ENCODE measurements at places on chromosomes 12 and 14.

DNA sequence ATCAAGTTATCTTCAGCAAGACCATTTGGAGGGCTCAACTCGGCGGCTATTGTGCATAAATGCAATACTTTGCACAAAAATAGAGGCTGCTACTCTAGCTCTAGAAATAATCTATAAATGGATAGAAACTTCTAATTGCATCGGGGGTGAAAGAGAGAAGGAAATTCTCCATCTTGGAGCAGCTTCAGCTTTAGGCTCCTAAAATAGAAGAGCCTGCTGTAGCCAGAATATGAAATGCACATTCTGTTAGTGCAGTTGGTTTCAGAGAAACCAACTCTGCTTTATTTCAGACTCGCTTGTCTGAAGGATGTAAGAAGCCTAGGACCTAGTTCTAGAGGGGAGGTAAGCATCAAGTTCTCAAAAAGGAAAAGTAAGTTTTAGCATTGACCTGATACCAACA, 38.1 kb downstream of the SNRPF start:
- DNase-seq = no peak

DNA sequence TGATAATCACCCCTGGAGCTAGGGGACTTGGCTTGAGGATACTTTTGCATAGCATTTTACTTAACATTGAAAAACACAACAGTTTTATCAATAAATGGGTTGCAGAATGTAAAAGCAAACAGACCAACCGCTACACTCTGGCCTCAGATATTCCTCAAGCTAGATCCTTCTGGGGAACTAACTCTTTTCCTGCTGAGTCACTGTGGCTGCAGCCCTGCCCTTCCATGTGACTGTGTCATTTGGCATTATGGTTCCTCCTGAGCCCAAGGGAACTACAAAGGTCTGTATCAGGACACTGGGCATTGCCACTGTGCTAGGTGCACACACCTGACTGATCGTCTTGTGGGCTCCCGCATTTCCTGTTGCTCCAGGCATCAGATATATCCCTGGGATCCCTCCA, 56.6 kb downstream of the TTC9 start:
- no peak for DNase-seq

DNA sequence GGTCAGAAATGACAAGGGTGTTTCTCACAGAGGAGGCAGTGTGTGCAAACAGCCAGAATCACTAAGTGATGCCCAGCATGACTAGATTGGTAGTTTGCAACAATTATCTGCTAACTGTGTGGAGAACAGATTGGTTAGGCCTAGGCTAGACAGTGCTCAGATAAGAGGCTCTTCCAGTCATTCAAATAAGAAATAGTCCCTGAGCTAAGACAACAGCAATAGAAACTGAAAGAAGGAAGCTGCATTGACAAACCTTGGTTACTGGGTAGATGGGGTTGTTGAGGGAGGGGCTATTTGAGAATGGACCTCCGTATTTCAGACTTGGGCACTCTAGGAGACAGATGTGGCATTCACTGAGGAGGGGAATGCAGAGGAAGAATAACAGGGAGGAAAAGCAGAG, 255.0 kb upstream of the NPAS3 start:
- DNase-seq = no peak

GRCh38 chr12:93762912-93763553, 85.9 kb downstream of the CRADD start:
- DNase-seq = no peak

DNA sequence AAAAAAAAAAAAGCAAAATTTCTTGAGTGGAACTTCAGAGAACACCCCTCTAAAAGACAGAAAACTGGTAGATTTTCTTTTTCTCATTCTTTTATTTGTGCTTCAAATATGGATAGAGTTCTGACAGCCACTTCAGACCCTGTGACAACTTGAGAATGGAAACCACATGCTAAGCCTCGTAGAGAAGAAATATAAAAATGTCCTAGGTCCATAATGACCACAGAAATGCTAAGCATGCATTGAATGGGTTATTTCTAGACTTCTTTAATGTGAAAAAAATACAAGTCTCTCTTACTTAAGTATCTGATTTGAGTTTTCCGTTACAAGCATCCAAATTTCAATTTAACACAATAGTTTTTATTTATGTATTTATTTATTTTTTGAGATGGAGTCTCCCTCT, 28.3 kb upstream of the DIO2 start:
- DNase-seq = no peak

DNA sequence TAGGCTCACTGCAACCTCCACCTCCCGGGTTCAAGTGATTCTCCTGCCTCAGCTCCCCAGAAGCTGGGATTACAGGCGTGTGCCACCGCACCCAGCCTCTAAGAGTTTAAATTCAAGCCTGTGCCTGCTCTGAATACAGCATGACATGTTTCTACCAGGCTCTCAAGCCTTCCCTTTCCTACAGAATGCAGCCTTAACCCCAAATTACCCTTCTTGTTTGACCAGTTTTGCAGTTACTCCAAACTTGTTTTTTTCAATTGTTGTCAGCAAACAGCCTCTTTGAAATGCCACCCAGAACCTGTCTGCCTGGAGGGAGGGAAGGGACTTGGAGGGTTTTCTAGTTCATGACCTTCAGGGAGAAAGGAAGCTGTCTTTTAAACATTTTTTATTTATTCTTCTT, 15.4 kb downstream of the GLTP start:
- no peak for DNase-seq

- peak; percentile 43 for DNase-seq
Observed at GRCh38 chr14:30906752-30907658, 32.6 kb downstream of the COCH start.

DNA sequence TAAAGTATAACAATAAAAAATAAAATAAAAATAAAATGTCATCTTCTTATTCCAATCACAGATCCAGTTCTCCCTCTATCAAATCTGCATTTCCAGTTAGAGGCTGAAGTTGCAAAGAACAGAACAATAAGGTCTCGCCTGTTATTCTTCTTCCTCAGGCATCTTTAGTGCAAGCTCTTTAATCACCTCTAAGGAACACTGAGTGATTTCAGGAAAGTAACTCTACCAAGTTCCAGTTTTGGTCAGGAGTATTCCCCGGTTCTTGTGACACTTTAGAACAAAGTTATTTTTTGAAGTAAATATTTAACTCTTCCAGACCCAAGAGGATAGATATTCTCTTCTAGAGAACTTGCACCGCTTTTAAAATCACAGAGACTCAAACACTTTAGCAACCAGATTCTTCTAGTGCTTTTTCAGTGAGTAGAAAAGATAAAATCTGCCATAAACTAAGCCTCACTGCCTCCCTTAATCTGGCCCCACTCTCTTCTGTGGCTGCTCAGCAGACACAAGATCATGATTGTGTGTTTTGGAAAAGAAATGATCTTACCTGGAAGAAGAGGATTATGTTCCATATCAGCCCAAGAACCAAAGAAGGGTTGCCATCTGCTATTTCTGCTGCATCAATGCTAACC, 57.9 kb upstream of the DICER1 start:
- DNase-seq = no peak

- no peak for DNase-seq
Observed at GRCh38 chr12:50275556-50275955, 7.8 kb downstream of the LIMA1 start.

DNA sequence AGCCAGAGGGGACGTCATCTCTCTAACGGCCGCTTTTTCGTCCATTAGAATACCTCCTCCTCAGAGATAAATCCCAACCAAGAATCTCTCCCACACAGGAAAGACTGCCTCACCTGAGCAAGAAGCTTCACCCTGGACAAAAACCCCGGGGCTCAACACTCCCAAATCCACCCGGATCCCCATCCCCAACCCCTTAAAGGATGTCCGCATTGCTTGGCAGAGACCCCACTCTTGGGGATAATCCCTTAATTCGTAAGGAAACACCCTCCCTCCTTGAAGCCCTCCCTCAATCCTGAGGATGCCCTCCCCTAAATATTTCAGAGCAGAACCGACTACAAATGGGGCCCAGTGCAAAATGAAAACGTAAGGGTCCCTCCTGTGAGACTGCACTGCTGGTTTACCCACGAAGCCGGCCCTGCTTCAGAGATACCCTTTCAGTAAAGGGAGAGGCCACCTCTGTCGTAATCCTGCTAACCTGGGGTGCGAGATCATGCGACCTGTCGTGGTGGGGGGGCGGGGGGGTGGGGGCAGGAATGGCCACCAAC, 655 bp upstream of the DYNLL1 start:
- DNase-seq = no peak

DNA sequence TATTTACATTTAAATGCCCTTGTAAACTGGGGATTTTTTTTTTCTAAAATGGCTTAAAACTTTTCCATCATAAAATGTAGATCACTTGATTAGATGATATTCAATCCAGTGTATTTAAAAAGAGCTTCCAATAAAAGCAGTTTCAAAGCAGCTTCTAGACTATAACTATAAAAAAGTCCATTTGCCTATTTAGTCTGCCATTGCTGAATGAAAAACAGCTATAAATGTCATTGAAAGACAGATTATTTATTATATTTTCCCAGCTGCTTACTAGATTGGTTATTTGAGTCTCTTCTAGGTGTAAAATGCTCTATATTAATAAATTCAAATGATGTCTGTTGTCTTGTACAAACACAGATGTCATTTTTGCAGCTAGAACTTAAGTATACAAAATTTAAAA, 414.8 kb downstream of the RMST start:
- DNase-seq = no peak
